ENCODE measurements at places on chromosomes 11 and 22.

GRCh38 chr22:28826921-28827320 lies 26.6 kb upstream of the XBP1 start:
- DNase-seq: no peak

GRCh38 chr22:31134688-31135087 lies 5.6 kb downstream of the PLA2G3 start:
- no peak for DNase-seq

DNA sequence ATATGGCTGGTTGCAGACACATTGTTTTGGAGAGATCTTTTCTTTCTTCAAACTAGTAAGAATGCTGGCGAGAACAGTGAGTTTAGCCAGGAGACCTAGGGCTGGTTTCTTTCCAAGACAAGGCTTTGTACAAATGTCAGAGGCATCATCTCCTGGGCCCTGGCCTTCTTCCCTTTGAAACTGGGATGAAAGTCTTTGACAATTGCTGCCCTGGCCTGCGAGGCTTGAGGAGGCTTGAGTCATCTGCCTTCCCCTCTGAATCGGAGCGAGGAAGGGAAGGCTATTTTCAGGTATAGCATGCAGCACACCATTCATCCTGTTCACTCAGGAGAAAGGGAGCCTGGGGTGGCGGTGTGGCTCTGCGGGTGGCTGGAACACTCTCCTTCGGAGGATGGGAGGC lies 21.5 kb upstream of the PARVG start:
- no peak for DNase-seq

GRCh38 chr22:22914726-22915669 lies 27.4 kb downstream of the IGLL5 start:
- DNase-seq: no peak

GRCh38 chr11:93054881-93055280 lies 85.4 kb downstream of the MTNR1B start:
- no peak for DNase-seq

DNA sequence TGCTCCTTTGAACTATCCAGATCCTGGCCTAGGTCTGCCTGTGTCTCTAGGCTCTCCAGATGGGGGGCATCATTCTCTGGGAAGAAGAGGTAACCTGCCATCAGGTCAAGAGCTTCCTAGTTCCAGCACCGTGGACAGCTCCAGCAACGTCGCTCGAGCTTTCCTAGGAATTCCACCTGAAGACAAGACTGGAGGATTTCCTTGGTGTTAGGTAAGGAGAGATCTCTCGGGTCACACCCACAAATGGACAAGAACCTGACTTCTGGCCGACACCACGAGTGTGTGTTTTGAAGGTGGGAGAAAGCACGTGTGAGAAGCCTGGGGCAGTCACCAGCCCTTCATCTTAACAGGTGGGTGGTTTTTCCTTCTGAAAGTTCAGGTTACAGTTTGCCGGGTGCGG lies 1.2 kb downstream of the PRG3 start:
- no peak for DNase-seq

DNA sequence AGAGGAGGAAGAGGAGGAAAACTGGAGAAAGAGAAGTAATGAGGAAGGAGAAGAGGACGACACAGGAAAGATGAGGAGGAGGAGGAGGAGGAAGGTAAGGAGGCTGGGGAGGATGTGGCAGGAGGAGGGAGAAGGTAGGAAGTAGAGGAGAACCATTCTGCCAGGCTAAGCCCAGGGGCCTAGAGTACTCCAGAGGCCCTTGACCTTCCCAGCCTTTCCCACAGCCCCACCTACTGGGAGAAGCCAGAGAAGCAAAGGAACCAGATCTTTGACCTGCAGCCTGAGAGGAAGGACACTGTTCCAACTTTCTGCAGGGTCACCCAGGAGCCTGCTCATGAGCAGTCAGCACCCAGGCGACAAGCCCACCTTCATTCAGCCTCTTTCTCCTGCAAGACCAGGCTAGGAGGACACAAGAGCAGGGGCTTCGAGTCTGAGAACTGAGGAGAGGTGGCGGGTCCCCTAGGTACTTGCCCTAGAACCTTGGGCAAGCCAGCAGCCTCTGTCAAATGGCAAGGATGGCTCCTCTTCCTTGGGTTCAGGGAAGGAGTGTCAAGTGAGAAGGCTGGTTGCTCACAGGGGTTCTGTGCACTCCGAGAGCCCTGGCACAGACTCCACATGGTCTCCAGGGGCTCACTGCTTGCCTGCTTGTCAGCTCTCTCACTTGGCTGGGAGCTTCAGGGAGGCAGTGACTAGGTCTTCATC lies 27.9 kb upstream of the OAF start:
- peak; percentile 34 for DNase-seq
